NCI-H187 treated with DMSO at 0.1 percent for 48 hours (cell line): ENCODE measurements at places on chromosomes 12 and 14.

DNA sequence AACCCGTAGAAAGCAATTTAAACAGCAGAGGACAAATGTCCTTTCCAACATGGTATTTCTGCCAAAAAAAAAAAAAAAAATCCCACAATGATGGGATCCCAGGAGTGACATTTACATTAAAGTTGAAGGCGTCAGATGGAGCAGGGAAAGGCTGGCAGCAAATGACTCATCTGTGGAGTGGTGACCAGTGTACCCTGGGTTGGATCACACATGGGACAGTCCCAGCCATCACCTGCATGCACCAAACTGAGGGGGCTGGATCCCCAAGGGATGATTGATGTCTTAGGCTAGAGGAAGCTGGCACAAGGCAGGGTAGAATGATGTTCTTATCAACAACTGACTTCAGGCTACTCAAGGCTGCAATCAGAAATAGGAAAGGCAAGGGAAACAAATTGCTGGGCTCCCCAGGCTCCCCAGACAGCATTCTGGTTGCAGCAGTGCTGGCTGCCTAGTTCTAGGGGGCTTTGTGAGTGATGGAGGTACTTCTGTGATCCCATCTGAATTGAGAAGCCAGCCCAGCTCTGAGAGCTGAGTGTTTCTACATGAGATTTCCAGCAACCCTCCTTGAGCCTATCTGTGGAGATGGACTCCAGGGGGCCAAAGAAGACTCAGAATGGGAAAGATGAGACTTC, 117.9 kb downstream of the DPF3 start:
- no peak for DNase-seq

DNA sequence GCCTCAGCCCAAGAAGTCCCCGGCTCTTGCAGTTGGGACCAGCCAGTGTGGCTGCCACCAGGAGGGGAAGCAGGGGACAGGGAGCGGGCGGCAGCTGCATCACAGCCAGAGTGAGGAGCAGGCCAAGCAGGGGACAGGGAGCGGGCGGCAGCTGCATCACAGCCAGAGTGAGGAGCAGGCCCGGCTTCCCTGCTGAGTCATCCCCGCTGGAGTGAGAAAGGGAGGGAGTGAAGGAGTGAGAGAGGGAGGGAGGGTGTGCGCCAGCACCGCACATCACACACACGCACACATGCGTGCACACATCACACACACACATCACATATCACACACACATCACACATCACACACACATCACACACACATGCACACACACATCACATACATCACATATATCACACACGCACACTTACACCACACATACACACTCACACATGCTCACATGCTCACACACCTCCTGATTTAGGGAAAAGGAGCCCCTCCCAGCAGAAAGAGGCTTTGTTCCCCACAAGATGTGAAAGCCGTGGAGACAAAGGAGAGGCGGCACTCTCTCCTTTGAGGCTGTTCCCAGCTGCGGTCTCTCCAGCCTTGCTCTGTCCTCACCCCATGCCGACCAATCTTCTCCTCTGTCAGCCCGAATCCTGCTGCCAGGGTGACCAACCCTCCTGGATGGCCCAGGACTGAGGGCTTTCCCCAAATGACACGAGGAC, 16.7 kb upstream of the ZDHHC22 start:
- no peak for DNase-seq

DNA sequence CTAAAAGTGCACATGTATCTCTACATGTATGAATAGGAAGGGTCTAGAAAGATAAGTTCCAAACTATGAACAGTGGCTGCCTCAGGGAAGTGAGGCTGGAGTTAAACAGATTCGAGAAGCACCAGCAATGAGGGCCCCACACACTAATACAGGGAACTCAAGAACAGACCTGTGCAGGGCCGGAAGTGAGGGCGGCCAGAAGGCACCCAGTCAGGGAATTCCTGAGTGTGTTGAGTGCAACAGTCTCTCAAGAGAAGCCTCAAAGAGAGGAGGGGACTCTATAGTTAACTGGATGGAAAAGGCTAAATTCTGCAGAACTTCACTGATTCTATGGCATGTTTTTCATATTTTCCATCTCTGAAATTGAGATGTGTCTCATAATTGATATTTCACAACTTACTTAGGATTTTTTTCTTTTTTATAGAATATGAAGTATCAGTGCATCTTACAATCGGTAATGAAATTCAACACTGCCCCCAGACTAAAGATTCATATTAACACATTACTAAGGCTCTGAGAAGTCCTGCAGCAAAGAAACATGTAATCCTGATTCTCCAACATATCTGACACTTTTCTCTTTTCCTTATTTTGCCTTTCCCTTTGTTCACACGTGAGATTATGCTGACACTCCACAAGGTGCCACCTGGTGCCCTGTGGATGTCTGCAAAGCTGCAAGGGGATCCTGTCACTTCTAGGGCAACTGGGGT, 61.3 kb downstream of the CHGA start:
- no peak for DNase-seq

DNA sequence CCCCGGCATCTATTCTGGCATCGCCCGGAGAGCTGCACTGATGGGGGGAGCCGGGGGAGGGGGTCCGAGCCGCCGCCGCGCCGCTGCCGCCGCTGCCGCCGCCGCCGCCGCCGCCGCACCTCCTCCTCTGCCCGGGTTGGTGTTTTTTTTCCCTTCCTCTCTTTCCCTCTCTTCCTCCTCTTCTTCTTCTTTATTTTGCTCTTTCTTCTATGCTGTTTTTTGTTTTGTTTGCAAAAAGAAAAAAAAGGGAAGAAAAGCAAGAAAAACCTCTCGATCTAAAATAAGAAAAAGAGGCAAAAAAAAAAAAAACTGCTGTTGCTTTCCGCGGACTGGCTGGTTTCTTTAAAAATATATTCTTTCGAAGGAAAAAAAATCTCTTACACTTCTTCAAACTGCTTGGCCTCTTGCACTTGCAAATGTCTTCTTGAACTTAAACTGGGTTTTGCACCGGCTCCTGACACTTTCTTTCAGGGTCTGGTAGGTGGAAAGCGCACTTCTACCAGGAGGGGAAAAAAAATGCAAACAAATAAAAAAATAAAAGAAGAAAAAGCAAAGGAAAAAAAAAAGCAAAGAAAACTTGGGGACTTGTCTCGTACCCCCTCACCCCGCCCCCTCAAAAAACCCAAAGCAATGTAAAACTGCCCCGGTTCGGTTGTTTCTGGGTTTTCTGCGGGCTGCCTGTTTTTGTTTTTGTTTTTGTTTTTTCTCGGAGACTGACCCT, 616 bp downstream of the BCL11B start:
- no peak for DNase-seq

DNA sequence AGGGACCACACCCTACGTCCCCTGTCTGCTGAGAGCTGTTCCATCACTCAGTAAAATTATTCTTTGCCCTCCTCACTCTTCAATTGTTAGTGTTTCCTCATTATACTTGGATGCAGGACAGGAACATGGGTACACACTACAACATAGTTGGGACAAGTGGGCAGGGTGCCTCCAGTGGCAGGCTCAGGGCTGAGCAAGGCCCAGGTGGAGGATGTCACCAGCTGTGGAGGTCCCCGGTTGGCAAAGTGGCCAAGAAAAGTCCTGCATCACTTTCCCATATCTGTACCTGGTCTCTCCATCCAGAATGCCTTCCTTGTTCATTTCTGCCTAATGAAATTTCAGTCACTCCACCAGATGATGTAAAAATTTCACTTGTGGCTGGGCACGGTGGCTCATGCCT, 72.7 kb upstream of the PPP4R3A start:
- no peak for DNase-seq

DNA sequence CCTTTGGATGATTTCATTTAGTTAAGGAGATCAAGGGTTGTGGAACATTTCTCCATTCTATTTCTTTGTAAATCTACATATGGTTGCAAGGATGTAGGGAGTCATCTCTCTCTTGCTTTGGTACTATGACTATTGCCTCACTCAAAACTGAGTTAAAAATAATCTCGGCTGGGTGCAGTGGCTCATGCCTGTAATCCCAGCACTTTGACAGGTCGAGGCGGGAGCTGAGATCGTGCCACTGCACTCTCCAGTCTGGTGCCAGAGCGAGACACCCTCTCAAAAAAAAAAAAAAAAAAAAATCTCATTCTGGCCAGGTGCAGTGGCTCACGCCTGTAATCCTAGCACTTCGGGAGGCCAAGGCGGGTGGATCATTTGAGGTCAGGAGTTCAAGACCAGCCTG, 24.8 kb upstream of the PPM1H start:
- DNase-seq: no peak

DNA sequence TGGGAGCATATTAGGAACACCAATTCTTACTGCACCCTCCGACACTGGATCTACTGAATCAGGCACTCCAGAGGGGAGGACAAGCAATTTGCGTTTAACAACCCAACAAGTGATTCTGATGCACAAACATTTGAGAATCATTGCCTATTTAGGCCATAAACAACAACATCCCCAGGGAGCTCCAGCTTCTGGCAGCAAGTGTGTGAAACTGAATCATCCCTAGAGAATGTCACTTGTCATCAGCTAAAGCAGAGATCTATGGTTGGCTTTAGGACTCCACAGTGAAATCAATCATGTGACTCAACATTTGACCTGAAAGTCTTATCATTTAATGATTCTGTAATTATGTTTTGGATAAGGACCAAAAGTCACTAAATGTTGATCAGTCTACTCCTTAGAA, 505.0 kb upstream of the FLRT2 start:
- DNase-seq: no peak

DNA sequence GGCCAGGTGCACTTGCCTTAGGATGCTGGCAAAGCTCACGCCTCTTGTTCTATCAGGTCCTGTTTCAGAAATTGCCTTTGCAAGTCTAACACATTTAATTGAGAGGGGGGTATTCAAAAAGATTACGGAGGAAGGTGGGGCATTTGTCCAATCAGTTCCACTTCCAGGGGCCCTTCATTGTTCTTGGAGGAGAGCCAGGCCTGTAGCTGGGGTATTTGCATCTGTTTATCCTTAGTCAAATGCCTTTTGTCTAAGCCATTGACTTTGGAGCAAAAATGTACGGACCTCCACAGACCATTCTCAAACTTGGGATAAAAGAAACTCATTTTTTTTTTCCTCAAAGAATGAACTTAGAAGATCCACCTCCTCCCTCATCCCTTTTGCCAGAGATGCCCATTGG, 582.0 kb downstream of the BCL11B start:
- no peak for DNase-seq

GRCh38 chr14:82778008-82778590, 1244.4 kb upstream of the SEL1L start:
- DNase-seq: no peak

GRCh38 chr12:89965993-89966392, 257.4 kb upstream of the ATP2B1 start:
- DNase-seq: no peak

DNA sequence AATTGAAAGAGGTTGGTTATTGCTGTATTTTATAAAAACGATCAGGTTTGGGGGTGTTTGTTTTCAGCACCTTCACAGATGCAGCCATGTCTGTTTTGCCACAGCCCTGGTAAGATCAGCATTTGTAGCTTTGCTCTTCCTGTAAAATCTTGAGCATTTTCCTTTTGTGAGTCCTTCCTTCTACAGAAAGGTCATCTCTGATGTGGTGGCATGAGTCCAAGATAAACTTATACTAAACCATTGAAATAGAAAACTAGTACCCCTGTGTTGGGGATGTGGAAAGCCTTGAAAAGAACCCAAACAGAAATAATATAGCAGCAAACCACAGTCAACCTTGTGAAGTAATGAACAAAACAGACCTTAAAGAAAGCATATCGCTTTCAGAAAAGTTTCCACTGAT, 85.5 kb downstream of the TGFB3 start:
- no peak for DNase-seq

GRCh38 chr12:41604830-41605229, 416.7 kb downstream of the PDZRN4 start:
- DNase-seq: no peak

GRCh38 chr12:47742253-47742825, 16.3 kb downstream of the RAPGEF3 start:
- DNase-seq: no peak

GRCh38 chr12:49866859-49867569, 24.1 kb upstream of the BCDIN3D start:
- DNase-seq: no peak

DNA sequence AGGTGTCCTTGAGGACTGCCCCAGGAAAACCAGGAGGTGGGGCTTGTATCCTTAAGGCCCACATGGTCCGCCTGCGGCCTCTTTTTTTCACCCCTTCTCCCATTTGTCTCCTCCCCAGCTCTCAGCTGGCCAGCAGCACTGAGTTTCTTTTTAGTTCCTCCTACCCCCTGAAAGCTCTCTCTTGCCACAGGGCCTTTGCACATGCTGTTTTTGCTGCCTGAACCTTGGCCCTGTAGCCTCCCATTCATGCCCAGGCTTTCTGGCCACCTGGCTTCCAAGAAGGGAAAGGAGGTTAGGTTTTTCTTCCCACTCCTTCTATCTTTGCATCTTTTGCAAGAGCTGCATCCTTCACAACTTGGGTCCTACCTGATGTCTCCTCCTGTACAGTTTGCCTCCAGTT, 358.1 kb downstream of the VRK1 start:
- DNase-seq: no peak

- no peak for DNase-seq
Observed at GRCh38 chr12:2284321-2284813, 231.6 kb downstream of the CACNA1C start.

DNA sequence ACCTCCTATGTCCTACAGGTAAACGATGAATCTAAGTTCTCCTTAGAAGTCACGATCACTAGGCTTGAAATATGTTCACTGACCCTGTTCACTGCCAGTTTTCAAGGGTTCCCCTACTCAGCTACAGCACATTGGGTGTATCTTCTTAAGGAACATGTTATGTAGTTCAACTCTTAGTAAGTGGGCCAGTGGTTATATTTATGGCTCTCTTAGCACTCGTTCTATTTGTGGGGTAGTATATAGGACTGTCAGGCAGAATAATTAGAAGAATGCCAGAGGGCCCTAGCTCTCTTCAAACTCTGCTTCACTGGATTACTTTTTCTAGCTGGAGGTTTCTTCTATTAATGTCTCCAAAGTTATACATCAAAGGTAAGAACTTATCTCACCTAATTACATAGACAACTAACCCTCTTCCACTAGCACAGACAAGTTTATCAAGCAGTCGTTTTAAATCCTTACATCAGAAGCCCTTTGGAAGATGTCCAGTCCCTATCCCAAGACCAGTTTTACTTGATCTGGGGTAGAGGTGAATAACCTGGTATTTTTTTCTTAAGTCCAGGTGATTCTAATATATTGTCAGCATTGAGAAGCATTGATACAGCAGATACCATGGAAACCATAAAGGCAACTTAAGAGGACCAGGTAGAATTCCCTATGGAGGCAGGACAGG, 39.6 kb downstream of the ZFYVE26 start:
- no peak for DNase-seq

- DNase-seq: no peak
Observed at GRCh38 chr14:77667331-77667730, 40.5 kb downstream of the ALKBH1 start.

GRCh38 chr12:51593021-51593420, 2.0 kb downstream of the SCN8A start:
- no peak for DNase-seq
